Left ventricle myocardium superior (tissue), 1 donor: ENCODE measurements at places on chromosomes 3 and 15. TPM values are rescaled to one million over a fixed set of nuclear protein-coding genes. Genes with fewer than 3 reads are reported as not detected.
A peak's percentile ranks its signal among the peaks of the same experiment; 100 is the strongest.

GRCh38 chr3:101081999-101082398 is 88.8 kb upstream of the ABI3BP start:
- DNase-seq: no peak

DNA sequence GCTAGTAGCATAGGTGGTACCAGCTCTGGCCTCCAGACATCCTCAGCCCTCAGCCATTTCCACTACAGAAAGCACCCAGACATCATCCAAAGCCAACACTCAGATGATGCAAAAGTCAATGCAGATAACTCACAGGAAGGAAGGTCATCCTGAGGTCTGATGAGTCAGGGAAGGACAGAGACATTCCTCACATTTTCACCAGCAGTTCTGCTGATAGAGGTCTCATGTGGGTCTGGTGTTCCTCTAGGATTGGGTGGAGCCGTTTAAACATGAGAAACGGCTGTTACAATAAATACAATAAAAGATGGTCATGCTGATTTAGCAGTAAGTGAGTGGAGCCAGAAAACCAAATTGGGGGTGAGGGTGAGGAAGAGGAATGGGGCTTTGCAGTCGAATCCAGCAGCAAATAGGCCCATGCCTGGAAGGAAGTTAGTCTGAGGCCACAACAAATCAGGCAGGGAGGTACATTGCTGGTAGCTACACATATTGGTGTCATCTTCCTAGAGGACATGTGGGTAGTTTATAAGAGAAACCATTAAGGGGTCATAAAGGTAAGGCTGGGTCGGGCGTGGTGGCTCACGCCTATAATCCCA is 33.3 kb upstream of the FLNB start:
- no peak for DNase-seq

GRCh38 chr3:27025718-27026117 is 343.5 kb downstream of the NEK10 start:
- DNase-seq: peak; percentile 25

- peak; percentile 47 for DNase-seq
Observed at GRCh38 chr3:10248984-10249748, 907 bp downstream of the TATDN2 start.

DNA sequence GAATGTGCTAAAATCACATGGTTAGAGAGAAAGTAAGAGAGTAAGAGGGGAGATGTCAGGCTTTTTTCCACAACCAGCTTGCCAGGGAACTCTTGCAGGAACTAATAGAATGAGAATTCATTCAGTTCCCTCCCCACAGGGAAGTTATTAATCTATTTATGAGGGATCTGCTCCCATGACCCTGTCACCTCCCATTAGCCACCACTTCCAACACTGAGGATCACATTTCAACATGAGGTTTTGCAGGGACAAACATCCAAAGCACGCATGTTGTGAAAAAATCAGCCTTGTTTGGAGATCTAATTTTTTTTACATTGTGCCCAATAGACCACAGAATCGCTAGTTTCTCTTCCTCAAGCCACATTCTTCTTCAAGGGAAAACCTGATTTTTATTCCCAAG is 904.0 kb downstream of the TBL1XR1 start:
- DNase-seq: no peak

DNA sequence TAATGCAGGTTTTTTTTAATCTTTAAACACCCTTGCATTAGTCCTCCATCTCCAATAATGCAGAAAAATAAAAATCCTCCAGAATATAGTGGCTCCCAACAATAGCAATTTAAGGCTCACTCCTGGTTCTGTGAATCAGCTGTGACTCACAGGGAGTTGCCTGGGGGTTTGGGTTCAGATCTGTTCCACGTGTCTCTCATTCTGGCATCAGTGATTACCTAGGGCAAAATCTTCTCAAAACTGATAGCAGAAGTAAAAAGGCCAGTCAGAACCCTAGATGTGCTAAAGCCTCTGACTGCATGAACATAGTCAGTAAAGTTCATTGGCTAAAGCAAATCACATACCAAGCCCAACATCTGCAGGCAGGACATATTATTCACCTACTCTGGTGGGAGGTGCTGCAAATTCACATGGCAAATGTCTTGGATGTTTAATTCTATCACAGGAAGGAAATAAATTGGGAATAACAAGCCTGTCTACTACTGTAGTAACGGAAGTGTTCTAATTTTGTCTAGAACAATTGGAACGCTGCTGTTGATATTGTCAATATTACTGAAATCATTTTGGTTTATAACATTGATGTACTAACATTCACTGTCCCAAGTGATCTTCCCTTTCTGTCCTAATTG is 364.1 kb upstream of the CNTN4 start:
- DNase-seq: no peak

GRCh38 chr15:47856071-47856470 is 138.8 kb downstream of the SEMA6D start:
- no peak for DNase-seq

GRCh38 chr3:114887806-114888205 is 259.3 kb downstream of the ZBTB20 start:
- no peak for DNase-seq

DNA sequence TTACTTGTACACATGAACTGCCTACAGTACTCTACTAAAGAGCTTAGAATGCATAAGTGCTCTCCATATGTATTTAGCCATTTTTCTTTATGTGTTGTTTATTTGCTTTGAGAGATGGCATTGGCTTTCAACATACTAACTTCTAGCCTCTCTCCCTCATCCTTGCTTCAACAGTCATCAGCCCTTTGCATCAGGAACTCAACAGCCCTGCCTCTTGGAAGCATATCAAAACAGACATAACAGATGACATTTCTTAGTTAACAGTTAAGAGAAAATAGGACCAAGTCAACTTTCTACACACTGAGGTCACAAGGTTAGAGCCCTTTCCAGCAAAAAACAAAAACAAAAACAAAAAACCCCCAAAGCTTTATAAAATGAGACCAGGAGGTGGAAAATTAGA is 145.6 kb downstream of the TCF12 start:
- DNase-seq: no peak

DNA sequence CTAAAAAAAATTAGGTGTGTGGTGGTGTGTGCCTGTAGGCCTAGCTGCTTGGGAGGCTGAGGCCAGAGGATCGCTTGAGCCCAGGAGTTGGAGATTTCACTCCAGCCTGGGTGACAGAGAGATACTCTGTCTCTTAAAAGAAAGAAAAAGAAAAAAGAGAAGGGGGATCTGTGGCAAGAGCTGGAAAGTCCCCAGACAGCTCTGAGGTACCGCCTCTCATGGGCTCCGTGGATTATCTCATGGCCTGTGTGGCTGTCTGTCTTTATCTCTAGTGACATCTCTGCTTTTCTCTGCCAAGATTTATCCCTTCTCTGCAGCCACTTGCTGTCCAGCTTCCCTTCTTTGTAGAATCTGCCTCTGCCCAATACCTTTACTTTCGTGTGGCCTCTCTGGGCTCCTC is 5.7 kb downstream of the EXOSC7 start:
- DNase-seq: no peak

DNA sequence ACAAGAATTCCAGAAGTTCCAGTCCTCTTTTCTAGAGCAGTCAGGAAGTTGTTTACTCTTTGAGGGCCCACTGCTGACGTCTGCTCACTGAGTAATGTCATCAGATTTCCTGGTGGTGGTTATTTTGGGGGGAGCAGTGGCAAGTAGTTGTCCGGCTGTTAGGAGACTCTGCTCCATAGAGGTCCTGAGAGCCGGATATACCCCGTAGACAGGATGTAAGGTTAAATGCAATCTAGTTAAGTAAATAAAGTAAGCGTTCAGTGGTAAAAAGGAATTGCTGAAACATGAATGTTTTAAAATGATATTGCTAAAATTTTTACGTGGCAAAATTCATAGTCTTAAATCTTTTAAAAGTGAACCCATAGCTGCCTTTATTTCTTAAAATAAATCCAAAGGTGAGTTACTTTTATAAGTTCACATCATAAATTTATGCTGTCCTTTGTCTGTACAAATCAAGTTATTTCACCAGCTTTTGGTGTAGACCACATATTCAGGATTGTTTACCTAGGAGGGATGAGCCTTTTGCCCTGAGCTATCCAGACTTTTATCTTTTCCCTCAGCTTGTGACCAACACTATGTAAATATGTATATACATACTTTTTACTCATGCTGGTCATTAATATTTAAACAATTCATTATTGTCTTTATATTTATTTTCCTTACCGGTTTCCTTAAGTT is 65.8 kb downstream of the PDE8A start:
- DNase-seq: no peak

GRCh38 chr3:160676547-160677303 is at the start of gene ARL14:
Gene ARL14, plus strand, starts transcription at chr3:160677160. Its CDS starts 187 bp downstream, at chr3:160677347.
- DNase-seq: no peak

Gene HAPLN3
- total RNA-seq: 2.0 TPM

Gene LRTM1
- total RNA-seq: not detected
